ENCODE measurements at places on chromosomes 11 and 22. TPM values are rescaled to one million over a fixed set of nuclear protein-coding genes. Genes with fewer than 3 reads are reported as not detected.
A peak's percentile ranks its signal among the peaks of the same experiment; 100 is the strongest.

GRCh38 chr11:76124905-76125770, 81.2 kb downstream of the WNT11 start:
- no peak for DNase-seq

- DNase-seq = peak; percentile 84
These were observed 20.1 kb upstream of the PEX26 start for GRCh38 chr22:18057568-18058209.

- DNase-seq = no peak
These were observed 88.5 kb downstream of the TENM4 start for GRCh38 chr11:79352349-79352703.

DNA sequence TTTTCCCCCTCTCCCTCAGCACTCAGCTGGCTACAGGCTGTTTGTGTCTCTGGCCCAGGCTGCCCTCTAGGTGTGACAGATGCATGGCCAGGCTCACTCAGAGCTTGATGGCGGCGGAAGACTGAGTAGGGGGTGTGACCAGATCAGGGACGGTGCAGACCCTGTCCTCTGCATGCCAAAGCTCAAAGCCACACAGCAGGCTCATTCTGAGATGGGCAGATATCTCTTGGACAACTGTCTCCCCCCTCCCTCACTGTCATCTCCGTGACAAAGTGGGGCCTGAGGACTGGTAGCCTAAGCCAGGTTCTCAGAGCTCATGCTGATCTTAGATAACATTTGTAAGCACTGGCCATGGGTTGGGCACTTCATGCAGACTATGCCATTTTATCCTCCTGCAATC, 231.3 kb downstream of the DSCAML1 start:
- no peak for DNase-seq

- DNase-seq = no peak
These were observed 1.8 kb upstream of the PELI3 start for GRCh38 chr11:66464916-66465315.

DNA sequence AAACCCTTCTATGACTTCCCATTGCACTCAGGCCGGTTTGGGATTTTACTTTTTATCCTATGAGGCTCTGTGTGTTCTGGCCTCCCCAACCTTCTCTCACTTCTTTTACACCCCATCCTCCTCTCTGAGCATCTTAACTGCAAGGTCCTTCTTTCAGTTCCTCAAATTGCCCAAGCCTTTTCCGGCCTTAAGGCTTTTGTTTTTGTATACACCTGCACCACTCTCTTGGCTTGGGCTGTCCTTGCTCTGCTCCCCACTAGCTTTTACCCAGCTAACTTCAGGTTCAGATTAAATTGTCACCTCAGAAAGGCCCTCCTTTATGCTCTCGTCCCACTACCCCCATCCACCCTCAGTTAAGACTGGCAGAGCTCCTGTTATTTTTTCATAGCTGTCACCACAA, 55.5 kb downstream of the FAM83F start:
- DNase-seq = no peak

DNA sequence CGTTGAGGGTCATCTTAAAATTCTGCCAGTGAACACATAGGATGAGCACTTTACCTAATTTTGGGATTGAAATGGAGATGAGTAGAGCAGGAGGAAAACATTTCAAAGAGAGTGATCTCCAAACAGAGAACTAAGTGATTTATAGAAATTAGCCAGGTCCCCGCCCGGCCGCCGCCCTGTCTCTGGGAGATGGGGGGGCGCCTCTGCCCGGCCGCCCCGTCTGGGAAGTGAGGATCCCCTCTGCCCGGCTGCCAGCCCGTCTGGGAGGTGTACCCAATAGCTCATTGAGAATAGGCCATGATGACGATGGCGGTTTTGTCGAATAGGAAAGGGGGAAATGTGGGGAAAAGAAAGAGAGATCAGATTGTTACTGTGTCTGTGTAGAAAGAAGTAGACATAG, 276.7 kb upstream of the C11orf87 start:
- no peak for DNase-seq

- DNase-seq = no peak
These were observed 32.5 kb upstream of the NUCB2 start for GRCh38 chr11:17244046-17244445.

DNA sequence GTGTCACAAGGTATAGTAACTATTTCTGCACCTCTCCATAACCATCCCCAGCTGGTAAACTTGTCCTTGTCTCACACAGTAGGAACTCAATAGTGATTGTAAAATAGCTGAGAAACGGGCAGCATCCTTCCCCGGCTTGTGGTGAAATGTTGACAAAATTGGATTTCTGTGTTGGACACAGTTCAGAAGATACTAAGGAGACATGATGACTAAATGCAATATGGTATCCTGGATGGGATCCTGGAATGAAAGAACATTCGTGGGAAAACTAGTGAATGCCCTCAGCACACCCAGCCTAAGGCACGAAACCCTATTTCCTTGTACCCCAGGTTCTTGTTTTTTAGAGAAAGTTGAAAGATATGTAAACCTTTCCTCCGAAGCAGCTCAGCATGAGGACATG, 18.8 kb upstream of the OPCML start:
- DNase-seq = no peak

GRCh38 chr22:46794067-46794466, 31.6 kb downstream of the TBC1D22A start:
- no peak for DNase-seq

GRCh38 chr11:117144477-117145392, 648 bp downstream of the PAFAH1B2 start:
- peak; percentile 84 for DNase-seq

- no peak for DNase-seq
These were observed 49.2 kb downstream of the SHISAL1 start for GRCh38 chr22:44263547-44263946.

- no peak for DNase-seq
These were observed 130.8 kb downstream of the TRIM29 start for GRCh38 chr11:120007144-120007543.

GRCh38 chr11:1624621-1625020, 2.7 kb upstream of the KRTAP5-4 start:
- no peak for DNase-seq

DNA sequence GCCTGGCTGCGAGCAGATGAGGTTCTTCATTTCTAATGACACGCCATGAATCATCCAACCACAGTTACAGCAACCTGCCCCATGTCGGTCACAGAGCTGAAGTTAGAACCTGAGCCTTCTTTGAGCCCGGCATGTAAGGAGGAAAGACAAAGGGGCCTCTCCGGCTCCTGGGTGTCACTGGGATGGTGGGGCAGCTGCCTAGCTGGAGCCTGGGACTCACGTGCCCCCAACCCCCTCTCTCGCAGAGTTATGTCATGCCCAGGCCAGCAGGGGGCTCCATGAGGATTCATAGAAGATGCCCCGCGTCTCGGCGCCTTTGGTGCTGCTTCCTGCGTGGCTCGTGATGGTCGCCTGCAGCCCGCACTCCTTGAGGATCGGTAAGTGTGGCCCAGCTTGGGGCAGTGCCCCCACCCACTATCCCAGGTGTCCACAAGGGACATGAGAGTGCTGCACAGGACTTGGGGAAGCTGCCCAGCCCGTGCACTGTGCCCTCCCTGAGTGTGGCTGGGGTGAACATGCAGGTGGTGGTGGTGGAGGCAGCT, 148.5 kb downstream of the GRIK4 start:
- peak; percentile 19 for DNase-seq

- DNase-seq = no peak
These were observed 165.0 kb downstream of the CHST1 start for GRCh38 chr11:45500451-45500850.

- no peak for DNase-seq
These were observed 47.2 kb upstream of the ADA2 start for GRCh38 chr22:17266251-17266971.

DNA sequence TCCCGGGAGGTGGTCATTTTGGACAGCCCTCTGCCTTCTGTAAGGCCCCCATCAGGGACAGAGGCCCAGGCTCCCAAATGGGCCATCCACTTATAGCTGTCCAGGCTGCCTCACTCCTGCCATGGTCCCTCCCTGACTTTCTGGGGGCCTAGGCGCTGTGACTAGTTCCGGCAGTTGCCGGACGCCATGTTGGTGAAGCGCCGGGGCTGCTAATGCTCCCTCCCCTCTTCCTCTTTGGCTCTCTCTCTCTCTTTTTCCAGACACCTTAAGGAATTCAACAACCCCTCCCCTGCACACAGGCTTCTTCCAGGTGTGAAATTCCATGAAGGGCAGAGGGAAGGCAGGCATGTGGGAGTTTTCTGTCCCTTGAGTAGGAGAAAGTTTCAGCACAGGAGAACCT, 445.6 kb downstream of the SOX6 start:
- no peak for DNase-seq

DNA sequence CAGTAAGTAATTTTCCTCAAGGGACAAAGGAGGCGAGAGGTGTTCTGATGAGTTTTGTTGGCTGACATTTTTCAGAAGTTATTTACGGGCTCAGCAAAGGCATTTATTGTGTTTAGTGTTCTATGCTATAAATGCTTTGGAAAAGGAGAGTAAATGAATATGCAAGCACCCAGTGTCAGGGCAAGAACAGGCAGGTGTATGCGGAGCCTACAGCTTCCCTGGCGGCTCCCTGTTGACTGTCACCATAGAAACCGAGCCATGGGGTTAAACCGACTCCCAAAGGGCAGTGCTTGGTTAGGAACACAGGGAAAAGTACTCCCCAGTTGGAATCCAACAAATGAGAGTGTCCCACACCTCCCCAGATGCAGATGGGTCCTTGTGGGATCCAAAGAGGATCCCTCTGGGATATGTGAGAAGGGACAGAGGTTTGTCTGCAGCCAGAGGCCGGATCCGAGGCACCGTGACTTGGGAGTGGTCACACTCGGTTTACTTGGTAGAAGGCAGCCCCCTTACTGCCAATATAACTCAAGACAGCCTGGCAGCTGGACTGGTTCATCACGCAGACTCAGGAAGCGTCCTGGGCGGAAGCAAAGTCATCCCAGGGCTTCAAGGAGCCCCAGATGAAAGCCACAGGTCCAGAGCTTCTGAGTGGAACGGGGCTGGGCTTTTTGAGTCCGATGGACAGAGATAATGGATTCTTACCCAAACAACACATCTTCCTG, 329.7 kb downstream of the CTTN start:
- no peak for DNase-seq

GRCh38 chr11:61075891-61076290, 26.4 kb upstream of the CD5 start:
- no peak for DNase-seq

DNA sequence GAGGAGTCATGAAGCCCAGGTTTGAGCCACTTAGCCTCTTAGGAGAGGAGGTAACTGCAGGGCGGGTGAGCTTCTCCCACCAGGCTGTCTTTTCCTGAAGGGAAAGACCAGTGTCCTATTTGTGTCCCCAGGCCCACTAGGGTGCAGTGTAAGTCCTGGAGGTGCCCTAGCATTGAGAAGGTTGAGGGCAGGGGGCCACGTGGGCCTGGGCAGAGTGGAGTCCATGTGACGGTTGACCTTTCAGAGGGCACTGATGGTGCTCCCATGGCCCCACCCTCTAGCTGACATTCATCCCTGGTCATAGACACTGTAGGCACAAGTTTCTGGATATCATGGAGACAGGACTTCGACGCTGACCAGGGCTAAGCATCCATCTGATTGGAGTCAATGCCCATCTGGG, 44.1 kb upstream of the TP53I11 start:
- no peak for DNase-seq

DNA sequence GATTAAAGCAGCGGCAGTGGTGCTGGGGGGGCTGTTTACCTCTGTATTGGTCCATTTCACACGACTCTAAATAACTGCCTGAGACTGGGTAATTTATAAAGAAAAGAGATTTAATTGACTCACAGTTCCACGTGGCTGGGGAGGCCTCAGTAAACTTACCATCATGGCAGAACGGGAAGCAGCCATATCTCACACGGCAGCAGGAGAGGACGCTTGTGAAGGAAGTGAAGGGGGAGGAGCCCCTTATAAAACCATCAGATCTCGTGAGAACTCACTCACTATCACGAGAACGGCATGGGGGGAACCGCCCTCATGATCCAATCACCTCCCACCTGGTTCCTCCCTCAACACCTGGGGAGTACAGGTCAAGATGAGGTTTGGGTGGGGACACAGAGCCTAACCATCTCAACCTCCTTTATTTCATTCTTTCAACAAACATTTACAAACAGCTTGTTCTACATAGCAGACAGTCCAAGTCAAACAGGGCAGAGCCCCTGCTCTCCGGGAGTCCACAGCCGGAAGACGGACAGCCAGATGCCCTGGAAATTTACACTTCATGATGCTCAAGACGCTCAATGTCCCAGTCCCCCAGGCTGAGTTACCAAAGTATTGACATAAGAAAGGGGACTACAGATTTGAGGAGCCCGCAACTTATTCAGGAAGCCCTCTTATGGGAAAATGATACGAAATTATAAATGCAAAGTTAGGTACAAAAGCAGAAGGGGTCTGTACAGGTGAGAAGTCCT, 26.3 kb upstream of the HMGXB4 start:
- DNase-seq = no peak

DNA sequence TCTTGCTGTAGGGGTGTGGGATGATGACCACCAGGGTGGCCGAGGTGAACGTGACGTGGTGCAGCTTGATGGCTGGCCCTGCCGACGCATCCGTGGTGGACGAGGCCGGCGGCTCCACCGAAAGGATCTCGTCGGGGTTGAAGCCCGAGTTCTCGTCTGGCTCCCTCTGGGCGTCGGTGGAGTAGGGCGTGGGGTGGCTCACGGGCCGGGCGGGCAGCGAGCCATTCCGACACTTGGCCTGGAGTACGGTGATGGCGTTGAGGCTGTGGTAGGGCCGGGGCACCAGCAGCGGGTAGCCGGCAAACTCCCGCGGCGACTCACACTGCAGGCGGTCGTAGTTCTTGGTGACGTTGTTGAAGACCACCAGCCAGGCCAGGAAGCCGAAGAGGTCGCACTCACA, 52.7 kb downstream of the ELFN2 start:
- DNase-seq = no peak

GRCh38 chr11:110762590-110762989, 50.4 kb upstream of the ARHGAP20 start:
- DNase-seq = no peak

Gene OMP
- total RNA-seq = 0.80 TPM

Gene NLRP14
- total RNA-seq = 0.35 TPM

Gene HEPHL1
- total RNA-seq = not detected

Gene OR51B5
- total RNA-seq = not detected

Gene GNAZ
- total RNA-seq = 0.86 TPM

Gene OR52B6
- not detected for total RNA-seq

Gene GLYATL2
- not detected for total RNA-seq
